ENCODE measurements at places on chromosomes 4 and X.
A peak's percentile ranks its signal among the peaks of the same experiment; 100 is the strongest.

GRCh38 chrX:9670136-9670814 lies 95.4 kb downstream of the GPR143 start:
- no peak for DNase-seq

DNA sequence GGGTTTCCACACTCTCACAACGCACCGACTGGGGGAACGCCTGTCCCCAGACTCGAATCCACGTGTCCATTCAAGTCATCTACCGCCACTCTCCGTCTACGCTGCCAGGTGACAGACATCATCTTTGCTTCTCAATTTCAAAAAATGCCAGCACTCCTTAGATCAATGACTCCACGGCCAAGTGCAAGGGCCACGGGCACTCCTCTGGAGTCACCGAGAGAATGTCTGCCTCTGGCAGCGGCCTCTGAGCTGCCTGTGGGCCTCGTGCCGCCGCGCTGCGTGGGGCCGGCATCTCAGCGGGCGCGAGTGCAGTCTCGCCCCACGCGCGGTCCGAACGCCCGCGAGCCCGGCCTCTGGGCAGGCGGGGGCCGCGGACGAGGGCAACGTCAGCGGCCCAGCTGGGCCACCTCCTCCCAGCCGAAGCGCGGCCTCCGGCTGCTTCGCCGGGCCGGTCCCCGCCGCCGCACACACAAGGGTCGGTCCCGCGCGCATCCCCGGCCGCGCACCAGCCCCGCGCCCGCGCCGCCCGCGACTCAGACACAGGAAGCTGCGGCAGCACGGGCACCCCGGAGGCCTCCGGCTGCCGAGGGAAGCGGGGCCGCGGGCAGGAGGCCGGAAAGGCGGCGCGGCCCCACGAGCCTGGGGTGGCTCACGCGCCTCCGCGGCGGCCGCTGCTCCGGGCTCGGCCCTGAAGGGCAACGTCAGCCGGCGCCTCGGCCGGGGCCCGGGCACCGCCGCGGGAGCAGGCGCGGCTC lies 450 bp downstream of the ACSL1 start:
- DNase-seq = no peak

GRCh38 chrX:46759645-46759974 lies 692 bp upstream of the SLC9A7 start:
- no peak for DNase-seq

GRCh38 chr4:89616382-89616781 lies 220.6 kb downstream of the SNCA start:
- DNase-seq = no peak

GRCh38 chr4:41525129-41525528 lies 12.8 kb upstream of the LIMCH1 start:
- no peak for DNase-seq

DNA sequence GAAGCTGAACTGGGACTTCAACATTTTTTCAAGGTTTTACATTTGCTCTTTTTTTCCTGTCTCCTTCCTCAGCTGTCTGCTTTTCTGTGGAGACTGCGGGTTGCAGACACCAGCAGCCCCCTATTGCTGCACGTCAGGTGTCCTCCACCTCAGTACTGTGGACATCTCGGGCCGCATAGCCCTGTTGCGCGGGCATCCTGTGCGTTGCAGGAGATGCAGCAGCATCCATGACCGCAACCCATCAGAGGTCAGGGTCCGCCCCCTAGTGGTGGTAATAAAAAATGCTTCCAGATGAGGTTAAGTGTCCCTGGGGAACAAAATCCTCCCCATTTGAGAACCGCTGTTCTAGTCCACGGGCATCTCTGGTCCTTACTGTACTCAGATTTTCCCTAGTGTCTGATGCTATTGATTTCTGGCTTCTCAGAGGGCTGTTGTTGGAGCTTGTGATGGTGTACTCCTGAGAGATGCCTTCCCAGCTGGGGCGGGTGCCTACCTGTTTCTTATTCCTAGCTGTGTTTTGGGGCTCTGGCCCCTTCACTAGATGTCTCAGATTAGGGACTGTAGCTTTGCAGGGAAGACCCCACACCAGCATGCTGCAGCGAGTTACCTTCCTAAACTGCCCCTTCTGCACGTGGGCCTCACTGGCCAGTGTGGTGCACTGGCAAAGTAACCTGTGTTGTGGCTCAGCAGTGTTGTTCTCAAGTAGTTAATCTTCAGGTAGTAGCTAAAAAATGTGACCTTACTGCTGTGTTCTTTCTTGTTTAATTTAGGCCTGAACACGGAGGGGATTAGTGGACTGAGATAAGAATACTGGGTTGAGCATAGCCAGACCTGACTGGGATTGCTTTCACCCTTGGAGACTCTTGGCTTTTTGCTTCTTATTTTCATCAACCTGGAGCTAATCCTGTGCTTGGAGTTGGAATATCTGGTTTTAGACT lies 28.2 kb downstream of the NSD2 start:
- DNase-seq = peak; percentile 81

GRCh38 chr4:47926667-47927258 lies 12.4 kb upstream of the NFXL1 start:
- DNase-seq = peak; percentile 65

GRCh38 chr4:77843628-77844027 lies 19.0 kb upstream of the MRPL1 start:
- DNase-seq = no peak

GRCh38 chrX:44494357-44494756 lies 48.3 kb downstream of the FUNDC1 start:
- no peak for DNase-seq

GRCh38 chr4:106835919-106836318 lies 200.2 kb downstream of the DKK2 start:
- no peak for DNase-seq

DNA sequence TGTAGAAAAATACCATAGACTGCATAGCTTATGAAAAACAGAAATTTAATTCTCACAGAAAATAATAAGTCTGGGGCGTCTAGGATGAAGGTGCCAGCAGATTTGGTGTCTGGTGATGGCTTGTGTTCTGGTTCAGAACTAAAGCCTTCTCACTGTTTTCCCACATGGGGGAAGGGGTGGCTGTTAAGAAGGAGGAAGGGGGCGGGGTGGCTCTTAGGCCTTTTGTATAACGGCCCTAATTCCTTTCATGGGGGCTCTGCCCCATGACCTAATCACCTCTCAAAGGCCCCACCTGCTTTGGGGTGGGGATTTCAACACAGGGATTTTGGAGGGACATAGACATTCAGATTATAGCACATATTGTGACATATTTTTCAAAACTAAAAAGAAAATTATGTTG lies 173.2 kb upstream of the TECRL start:
- DNase-seq = no peak

DNA sequence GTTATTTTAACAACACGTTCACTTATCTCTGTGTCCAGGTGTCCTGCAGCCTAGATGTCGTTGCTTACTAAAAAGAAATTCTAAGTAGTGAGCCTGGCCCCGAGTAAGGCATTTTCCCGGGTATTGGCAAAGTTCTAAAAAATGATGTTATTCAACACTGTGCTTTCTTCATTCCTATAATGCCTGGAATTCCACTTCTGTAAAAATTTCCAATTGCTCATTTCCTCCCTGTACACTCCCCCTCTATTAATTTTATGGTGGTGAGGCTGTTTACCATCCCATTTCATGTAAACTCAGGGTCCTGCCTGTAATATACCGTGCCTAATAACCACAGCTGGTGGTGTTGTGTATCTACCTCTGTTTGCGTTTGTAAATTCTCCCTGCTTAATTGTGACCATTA lies 14.2 kb downstream of the BST1 start:
- DNase-seq = no peak

- no peak for DNase-seq
Observed at GRCh38 chr4:181757910-181758660, 485.1 kb upstream of the TENM3 start.

DNA sequence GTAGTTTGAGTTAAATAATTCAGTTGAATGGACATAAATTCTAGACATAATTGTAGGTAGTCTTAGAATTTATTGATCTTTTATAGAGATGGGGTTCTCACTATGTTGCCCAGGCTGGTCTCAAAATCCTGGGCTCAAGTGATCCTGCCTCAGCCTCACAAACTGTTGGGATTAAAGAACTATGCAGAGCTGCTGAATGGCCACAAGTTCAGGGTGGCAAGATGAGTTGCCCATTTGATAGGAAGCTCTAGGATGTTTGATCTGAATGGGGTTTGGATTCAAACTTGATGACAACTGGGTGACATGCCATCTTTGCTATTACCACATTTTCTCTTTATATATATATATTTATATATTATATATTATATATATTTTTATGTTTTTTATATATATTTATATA lies 3.6 kb downstream of the RPL36A start:
- no peak for DNase-seq

GRCh38 chr4:182916483-182917181 lies 554 bp downstream of the DCTD start:
- peak; percentile 32 for DNase-seq

GRCh38 chrX:81304563-81304962 lies 102.7 kb downstream of the SH3BGRL start:
- no peak for DNase-seq

GRCh38 chr4:56689201-56689969 lies 8.3 kb upstream of the HOPX start:
- no peak for DNase-seq

GRCh38 chr4:77007358-77008230 lies 58.0 kb downstream of the SEPTIN11 start:
- peak; percentile 28 for DNase-seq

DNA sequence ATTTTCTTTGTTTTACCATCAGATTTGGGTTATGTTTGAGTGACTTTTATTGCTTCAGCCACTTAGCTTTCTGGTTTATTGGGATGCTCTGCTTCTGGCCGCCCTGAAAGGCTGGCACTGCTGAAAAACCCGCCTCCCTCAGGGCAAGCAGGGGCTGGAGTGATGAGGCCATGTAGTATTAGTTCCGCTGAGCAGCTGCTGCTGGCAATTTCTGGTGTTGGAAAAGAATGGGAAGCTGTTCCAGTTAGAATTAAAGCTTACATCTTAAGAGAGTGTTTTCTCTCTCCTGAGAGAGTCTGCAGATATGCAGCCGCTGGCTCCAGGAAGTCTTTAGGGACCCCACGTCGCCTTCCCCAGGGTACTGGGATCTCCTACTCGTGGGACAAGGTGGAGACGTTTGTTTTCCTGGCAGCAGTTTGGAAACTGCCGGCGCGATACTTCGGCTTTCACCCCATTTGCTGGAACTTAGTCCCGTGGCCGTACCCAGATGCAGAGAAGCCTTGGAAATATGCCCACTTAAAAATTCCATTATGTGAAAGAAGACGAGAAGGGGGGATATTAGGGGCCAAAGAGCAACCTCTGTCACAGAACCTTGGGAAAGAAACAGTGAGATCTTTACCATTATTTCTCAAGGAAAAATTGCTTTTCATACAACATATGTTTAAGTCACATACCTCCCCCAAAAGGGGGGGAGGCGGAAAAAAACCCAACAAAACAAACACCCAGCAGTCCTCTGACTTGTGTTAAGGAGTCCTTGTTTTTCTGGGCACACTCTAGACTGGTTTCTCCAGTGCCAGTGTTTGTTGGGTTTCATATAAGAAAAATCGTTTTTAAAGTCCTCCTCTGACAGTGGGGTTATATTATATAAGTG lies 72.6 kb downstream of the TMEM131L start:
- no peak for DNase-seq

DNA sequence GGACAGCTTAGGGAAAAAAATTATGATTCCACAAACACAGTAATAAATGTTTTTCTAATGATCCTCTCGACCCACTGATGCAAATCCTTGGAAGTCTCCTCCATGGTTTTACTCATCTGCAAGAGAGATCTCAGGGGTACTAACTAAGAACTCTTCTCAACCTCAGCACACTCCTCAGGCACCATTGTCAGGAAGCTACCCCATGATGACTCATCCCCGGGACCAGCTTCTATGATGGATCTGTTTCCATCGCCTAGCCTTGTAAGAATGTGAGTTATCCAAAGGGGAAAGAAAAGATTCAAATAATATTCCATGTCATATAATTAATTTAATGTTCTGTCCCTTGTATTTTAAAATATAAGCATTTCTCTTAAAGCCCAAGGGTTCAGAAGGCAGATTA lies 816.1 kb upstream of the IGFBP7 start:
- DNase-seq = no peak

DNA sequence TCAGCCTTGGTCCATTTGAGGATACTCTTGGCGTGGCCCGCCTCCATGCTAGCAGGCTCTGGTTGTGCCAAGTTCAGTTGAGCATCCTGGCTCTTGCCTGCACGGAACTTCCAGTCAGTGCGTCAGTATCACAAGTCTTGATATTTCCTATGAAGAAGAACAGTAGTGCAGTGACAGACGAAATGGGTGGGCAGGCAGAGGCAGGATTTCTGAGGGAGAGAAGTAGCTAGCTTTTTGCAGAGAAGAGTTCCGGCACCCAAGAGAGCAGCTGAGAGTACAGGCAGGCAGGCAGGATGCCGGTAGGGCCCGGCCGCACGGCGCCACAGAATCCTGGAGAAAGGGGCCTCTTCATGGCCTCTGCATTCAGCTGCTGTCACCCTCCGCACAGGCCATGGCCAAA lies 56.1 kb upstream of the MSANTD1 start:
- DNase-seq = no peak

DNA sequence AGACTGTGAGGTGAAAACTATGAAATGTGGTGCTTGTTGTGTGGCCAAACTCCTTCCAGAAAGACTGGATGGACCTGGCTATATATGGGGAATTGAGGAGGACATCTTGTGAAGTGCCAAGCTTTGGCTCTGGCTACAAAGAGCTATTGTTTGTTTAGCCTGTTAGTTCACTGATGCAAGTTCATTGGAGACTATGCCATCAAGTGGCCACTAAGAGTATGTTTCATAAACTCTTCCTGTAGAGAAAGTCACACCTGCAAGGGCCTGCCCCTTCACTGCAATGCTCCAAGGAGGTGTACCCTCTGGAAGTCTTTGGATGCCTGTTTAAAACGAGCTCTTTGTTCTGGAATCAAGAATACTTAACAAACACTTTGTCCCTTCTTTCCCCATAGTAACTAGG lies 382.0 kb downstream of the GABRG1 start:
- DNase-seq = peak; percentile 22

GRCh38 chrX:153537080-153537479 lies 19.6 kb downstream of the ATP2B3 start:
- no peak for DNase-seq

DNA sequence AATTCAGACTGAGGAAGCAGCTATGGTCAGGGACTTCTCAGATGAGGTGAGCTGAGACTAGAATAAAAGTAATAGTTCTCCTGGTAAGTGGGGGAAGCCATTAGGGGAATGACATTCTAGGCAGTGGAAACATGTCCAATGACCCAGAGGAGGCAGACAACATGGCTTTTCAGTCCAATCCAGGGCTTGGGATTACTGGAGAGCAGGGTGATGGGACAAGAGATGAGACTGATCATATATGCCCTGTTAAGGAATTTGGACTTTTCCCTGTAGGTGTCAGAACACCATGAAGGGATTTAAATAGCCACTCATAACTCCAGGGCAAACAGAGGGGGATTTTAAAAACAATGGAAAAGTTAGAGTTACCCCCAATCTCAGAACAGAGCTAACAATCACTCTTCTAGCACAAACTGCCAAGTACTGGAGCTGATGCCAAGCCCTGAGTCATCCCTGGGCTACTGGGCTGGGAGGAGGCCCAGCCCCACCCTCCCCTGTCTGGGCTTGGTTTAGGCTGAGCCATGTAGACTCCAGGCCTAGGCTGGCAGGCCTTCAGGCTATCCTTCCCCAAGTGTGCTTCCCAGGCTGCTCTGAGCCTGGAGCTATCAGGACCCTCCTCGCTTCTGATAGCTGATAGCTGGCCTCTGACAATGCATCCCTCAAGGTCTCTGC lies 22.7 kb upstream of the MSN start:
- DNase-seq = no peak

GRCh38 chrX:110268886-110269285 lies 49.0 kb downstream of the AMMECR1 start:
- DNase-seq = no peak
